Thoracic aorta (tissue), 2 donors: ENCODE measurements at places on chromosomes 1 and 21.

DNA sequence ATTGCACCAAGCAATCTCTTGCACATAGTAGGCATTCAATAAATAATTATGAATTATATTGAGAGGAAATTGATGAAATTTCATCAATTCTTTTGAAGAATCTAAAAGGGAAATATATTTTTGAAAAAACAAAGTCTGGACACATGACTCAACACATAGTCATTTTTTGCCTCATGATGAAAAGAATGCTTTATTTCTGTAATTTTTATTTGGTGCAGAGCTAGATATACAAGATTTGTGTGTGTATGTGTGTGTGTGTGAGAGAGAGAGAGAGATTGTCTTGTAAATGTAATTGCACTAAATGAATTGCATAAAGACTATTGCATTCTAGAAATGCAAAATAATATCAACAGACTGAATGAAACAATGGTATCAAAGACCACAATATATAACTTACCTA lies 206.2 kb upstream of the C1orf87 start:
- no peak for DNase-seq

- DNase-seq = no peak
Measured at GRCh38 chr1:225907341-225907740, 16.7 kb downstream of the PYCR2 start.

- peak; percentile 81 for DNase-seq
Measured at GRCh38 chr1:3551290-3551678, 60.0 kb downstream of the MEGF6 start.

DNA sequence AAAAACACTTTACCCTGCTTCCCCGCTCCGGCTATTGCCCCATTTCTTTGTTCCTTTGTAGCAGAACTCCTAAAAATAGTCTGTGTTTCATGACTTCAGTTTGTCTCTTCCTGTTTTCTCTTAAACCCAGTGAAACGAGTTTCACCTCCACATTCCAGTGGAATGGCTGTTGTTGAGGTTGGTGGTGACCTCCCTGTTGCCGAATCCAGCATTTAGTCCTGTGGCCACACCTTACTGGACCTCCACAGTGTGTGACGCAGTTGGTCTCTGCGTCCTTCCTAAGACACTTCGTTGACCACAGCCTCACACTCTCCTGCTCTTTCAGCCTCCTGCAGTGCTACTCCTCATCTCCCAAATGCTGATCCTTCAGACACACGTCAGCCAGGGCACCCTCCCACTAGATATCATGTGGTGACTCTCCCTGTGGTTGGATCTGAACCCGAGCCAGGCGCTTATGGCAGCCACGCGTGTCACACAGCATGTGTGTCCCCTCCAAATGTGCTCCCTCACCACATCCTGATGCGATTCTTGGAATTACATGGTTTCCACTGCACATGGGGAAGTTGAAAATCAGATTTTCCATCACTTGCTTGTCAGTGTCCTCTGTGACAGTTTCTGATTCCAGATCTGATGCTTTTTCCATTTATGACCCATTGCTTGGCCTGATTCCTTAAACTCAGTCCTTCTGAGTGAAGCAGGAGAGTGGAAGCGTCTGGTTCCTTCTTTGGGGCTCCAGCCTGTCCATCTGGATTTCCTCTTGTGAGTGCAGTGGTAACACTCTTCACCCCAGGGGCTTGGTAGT lies 99.1 kb upstream of the ARTN start:
- DNase-seq = no peak

GRCh38 chr1:157485793-157486192 lies 66.5 kb downstream of the FCRL5 start:
- DNase-seq = no peak

- no peak for DNase-seq
Measured at GRCh38 chr21:43269957-43270705, 101.3 kb downstream of the CRYAA start.

- DNase-seq = no peak
Measured at GRCh38 chr1:1020000-1020404, at the start of gene AGRN. TSS of gene AGRN (plus strand) at chr1:1020120. CDS start at chr1:1020173, 53 bp downstream.

GRCh38 chr1:111540928-111541327 lies 37.5 kb upstream of the ADORA3 start:
- DNase-seq = no peak

GRCh38 chr1:19439464-19440171 lies 45.7 kb downstream of the CAPZB start:
- no peak for DNase-seq

DNA sequence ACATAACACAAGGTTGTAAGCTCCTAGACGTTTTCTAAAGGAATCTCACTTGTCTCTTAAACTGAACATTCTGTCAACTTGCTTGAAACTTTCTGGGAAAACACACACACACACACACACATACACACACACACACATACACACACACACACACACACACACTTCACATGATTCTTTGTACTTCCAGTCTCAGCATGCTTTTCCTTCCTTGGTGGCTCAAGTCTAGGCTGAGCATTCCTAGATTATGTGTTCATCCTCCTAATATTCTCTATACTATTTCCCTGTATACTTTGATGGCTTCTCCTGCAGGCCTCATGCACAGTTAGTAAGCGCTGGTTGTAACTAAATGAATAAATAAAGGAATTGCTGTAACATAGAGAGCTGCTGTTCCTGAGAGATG lies 372.1 kb downstream of the PTPRC start:
- DNase-seq = no peak

DNA sequence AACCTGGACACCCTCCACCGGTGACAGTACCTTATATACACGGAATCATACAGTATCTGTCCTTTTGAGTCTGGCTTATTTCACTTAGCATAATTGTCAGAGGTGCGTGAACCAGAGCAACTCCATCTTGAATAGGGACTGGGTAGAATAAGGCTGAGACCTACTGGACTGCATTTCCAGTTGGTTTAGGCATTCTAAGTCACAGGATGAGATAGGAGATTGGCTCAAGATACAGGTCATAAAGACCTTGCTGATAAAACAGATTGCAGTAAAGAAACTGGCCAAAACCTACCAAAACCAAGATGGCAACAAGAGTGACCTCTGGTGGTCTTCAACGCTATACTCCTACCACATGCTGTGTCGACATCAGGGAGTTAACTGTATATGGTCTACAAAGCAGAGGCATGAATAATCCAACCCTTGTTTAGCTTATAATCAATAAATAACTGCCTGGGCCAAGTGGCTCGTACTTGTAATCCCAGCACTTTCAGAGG lies 1.4 kb upstream of the FDPS start:
- no peak for DNase-seq

DNA sequence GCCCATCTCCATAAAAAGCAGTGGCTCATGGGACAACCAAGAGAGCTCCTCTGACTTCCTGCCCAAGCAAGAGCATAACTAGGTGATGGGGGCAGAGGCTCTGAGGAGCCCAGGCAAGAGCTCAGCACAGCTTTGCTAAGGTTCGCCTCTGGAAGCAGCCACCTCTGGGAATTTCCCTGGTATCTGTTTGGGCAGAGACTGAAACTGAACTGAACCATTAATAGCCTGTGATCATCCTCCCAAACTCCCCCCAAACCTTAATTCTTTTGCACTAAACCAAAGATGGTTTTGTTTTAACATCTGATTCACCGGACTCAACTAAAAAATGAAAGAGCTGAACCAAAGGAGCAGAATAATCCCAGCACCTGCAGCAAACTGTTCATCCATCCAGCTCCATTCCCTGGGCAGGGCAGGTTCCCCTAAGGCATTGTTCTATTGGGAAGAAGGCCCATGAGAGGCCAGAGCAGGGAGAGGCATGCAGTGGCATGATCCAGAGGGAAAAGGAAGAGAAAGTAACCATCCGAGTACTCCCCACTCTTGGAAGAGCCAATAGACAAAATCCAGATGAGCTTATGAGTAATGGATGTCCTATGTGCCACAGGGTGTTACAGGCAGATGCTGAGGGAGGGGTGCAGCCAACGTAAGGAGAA lies 77.8 kb upstream of the KAZN start:
- no peak for DNase-seq

DNA sequence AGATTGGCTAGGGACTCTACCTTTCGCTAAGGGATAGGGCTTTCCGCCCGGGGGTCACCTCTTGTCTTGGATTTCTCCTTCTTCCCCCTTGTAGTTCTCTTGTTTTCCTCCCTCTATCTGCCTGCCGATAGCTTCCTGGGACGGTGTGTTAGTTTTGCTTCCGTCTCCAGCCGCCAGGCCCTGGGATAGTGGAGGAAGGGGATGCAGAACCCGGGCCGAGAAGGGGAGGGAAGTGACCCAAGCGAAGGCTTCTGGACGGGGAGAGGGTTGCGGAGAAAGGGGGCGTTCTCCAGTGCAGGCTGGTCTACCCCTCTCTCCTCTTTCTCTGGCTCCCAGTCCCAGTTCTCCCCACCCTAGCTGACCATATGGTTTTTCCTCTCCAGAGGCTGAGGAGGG lies 871 bp downstream of the TUFT1 start:
- DNase-seq = no peak

GRCh38 chr1:80769208-80769750 lies 1031.5 kb upstream of the ADGRL2 start:
- no peak for DNase-seq

DNA sequence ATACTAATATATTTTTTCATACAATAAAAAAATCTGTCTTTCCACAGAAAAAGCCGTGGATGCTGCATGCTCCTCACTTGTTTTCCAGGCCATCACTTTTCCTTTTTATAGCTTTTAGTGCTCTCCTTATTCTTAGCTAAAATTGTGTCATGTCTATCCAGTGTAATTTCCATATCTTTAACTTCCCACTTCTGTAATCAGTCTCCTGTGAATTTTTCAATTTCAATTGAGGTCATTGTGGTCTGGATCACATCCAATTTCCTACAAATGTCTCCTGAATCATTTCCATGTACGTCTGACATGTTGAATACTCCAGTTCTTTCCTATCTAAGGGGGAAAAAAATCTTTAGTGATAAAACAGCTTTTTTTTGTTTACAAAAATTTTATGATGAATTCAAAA lies 838.2 kb upstream of the B3GALT2 start:
- DNase-seq = no peak

- no peak for DNase-seq
Measured at GRCh38 chr1:10387677-10388386, 11.0 kb upstream of the PGD start.

DNA sequence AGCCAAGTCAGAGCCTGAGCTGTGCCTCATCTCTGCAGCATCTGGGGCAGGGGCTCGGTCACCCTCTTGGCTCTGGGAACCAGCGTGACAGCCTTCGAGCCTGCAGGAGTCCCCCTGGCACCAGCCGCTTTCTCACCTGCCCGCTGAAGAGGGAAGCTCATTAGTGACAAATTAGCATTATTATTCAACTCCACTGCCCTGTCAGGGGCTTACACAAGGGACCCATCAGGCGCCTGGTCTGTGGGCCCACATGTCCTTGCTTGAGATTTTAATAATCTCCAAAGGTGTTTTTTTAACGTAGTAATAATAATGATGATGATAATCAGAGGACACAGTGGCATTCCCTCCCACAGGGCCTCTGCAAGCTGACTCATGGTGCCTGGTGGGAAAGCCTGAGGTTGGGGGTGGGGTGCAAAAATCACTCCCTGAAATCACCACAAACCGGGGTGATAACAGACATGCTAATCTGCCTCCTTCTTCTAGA lies 98.1 kb upstream of the IGSF21 start:
- no peak for DNase-seq

- DNase-seq = no peak
Measured at GRCh38 chr1:30275926-30276764, 447.2 kb downstream of the MATN1 start.

DNA sequence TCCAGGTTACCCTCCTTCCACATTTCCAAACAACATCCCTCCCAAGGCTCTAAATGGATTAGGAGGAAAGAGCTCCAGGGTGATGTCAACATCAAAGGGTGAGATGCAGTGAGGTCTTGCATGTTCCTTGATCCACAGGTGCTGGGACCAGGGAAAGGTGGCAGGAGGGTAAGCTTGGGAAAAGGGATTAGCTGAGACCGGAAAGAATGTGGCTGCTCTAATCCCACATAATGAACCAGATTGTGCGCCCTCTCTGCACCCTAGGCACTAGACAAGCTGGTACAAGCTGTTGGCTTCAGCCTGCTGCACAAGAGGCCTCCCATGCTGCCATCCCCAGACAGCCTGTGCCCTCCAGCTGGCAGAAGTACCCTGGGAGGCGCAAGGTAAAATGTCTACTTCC lies 34.9 kb downstream of the PLXNA2 start:
- no peak for DNase-seq

- no peak for DNase-seq
Measured at GRCh38 chr21:46362946-46363345, 39.0 kb downstream of the PCNT start.

DNA sequence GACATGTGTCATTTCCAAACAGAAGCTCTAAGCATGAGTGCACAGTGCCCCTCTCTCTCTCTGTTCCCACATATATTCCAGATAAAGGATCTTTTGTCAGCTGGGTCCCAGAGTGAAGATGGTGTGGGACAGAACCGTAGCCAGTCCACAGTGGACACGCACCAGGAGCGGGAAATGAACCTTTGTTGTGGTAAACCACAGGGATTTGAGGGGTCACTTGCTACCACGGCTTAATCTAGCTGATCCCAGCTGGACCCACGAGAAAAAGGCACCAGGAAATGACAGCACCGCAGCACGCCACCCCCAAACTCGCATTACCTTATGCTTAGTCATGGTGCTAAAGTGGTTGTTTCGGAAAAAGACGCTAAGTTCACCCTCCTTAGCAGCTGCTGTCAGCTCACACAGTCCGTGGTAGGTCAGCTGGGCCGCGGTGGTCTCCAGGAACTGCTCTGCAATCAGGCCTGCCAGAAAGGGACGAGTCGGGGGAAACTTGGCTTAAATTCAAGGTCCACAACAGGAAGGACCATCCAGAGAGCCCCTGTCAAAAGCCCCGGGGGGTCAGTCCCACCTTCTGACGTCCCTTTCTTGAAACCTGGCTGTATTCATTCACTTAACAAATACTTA lies 7.5 kb downstream of the MINDY1 start:
- DNase-seq = no peak

DNA sequence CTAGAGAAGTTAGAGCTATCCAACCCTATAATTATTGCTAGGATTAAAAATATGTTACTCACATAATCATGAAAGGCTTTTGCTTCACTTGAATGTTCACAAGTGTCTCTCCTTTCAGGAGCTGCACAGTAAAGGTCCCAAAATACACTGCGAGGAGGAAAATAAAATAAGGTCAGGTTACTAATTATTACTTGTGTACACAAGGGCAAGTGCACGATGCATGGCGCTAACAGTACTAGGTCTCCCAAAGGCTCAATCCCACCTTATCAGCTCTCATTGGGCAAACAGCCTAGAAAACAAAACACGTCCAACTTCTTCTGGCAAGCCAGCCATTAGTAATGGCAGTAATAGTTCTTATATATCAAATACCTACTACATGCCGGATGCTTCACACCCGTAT lies 4.4 kb downstream of the SSBP3 start:
- no peak for DNase-seq
